Placental pericyte (primary cell): ENCODE measurements at places on chromosomes 6 and 20. TPM values are rescaled to one million over a fixed set of nuclear protein-coding genes. Genes with fewer than 3 reads are reported as not detected.

CEP85L gene
- total RNA-seq = 9.2 and 17.3 TPM in 2 replicates

PDYN gene
- not detected in 2 replicates for total RNA-seq

LGSN gene
- 0.22 TPM in 1 of 2 replicates, not detected in the other for total RNA-seq

UTRN gene
- total RNA-seq = 71.3 and 114 TPM in 2 replicates

SLC13A3 gene
- total RNA-seq = 1.3 and 4.6 TPM in 2 replicates

PRICKLE4 gene
- 0.66 and 0.86 TPM in 2 replicates for total RNA-seq

SRSF12 gene
- under 0.01 TPM in 1 of 2 replicates, not detected in the other for total RNA-seq
